Type B pancreatic cell (in vitro differentiated cells): ENCODE measurements at places on chromosomes 4 and X. TPM values are rescaled to one million over a fixed set of nuclear protein-coding genes. Genes with fewer than 3 reads are reported as not detected.

Gene CT45A1
- total RNA-seq, result not detected in 2 replicates

Gene METAP1
- 42.9 and 43.1 TPM in 2 replicates for total RNA-seq

- no peaks in the 10 kb centered on the region for H3K27me3 ChIP-seq
- H3K4me1 ChIP-seq, result no peaks in the 10 kb centered on the region
- H3K36me3 ChIP-seq, result no peaks in the 10 kb centered on the region
- no peak overlapping the region for H3K4me3 ChIP-seq
- DNase-seq, result no peak
Measured at GRCh38 chrX:8870411-8870810, 69.2 kb upstream of the FAM9A start.

DNA sequence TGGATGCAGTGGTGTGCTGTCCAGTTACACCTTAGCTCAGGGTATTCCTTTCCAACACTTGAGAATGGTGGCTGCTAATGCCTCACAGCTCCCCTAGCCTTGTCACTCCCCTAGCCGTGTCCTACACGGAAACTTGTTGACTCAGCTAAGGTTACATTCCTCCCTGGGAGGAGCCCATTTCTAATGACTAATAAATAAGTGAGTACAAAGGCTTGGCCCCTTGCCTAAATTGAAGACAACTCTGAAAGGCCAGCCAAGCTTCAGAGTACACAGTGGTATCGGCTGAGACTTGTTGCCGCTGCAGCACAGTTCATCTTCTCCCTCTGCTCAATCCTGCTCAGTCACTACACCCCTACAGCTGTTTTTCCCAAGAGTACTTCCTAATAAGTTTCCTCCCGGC, 21.2 kb upstream of the SLC25A31 start:
- peaks cover 5% of the 10 kb centered on the region for H3K4me1 ChIP-seq
- peak overlapping the region; percentile 97 for H3K27ac ChIP-seq
- H3K27me3 ChIP-seq, result no peaks in the 10 kb centered on the region
- peak overlapping the region; percentile 54 for H3K4me3 ChIP-seq

DNA sequence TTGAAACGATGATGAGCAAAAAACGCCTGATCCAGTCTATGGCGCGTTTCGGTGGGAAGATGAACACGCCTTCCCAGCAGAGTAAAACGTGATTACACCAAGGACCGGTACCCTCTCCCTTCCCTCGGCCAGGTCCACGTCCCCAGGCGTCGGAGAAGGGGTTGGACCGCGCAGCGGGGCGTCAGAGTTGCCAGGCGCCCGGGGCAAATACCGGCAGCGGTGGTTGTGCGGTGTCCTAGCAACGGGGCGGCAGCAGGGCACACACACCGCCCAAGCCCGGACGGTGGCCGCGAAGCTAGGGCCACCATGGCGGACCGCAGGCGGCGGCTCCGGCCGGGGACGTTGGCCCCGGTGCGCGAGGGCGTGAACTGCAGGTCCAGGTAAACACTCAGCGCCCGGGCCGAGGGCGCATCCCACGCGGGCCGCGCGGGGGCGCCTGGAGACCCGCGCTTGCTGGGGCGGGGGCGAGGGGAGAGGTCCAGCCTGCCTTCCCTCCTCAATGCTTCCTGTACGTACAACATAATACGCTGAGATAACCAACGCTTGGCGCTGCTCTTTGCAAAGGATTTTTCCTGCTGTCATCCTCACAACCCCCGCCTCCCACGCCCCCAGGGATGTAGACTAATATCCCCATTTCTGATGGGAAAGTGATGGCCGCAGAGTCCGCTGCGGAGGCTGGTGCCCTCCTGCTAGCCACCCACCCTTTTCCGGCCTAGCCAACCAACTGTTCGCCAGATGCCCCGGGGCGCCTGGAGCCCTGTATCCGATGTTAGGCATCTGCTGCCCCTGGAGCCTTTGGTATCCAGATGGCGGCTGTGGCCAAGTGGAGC, at the start of gene FAM47E:
Gene FAM47E (plus strand): TSS at position 281 of the 830 bp plus-strand sequence. CDS start 26 bp downstream, at position 307.
- peaks cover 35% of the 10 kb centered on the region for H3K27me3 ChIP-seq
- H3K36me3 ChIP-seq, result no peaks in the 10 kb centered on the region
- DNase-seq, result peak; percentile 83
- peak within 1 kb of the TSS; percentile 93 for H3K4me3 ChIP-seq
- no peaks in the 10 kb centered on the region for H3K4me1 ChIP-seq
- H3K27ac ChIP-seq, result peak within 1 kb of the TSS; percentile 83

DNA sequence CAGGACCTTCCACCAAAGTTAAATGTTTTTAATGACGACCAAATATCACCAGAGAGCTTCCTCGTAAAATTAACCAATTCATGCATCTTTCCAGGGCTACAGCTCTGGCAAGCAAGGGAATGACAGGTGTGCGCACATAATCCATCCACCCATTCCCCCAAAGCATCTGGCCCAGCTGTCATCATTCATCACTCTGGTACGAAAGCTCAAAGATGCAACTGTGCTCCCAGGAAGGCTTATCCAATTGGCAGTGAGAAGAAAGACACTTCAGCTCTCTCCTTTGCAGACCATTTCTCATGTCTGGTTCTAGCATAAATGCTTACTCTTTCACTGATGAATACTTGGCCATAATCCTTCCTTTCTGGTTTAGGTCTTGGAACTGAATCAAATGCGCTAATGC, 139.2 kb downstream of the NSUN7 start:
- H3K36me3 ChIP-seq, result no peaks in the 10 kb centered on the region
- H3K4me1 ChIP-seq, result peaks cover 5% of the 10 kb centered on the region
- no peaks in the 10 kb centered on the region for H3K27me3 ChIP-seq
- DNase-seq, result no peak
- H3K27ac ChIP-seq, result no peak overlapping the region
- H3K4me3 ChIP-seq, result no peak overlapping the region

Gene CPLX1
- total RNA-seq, result 3.7 and 5.6 TPM in 2 replicates

DNA sequence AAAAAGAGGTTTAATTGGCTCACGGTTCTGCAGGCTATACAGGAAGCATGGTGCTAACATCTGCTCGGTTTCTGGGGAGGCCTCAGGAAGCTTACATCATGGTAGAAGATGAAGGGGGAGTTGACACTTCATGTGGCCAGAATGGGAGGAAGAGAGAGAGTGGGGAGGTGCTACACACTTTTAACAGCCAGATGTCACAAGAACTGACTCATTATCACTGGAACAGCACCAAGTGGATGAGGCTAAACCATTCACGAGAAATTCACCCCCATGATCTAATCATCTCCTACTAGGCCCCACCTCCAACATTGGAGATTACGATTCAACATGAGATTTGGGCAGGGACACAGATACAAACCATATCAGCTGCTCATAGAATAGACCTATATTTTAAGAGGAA, 255.8 kb downstream of the OPHN1 start:
- no peaks in the 10 kb centered on the region for H3K27me3 ChIP-seq
- no peak overlapping the region for H3K4me3 ChIP-seq
- no peak overlapping the region for H3K27ac ChIP-seq
- H3K4me1 ChIP-seq, result no peaks in the 10 kb centered on the region
- DNase-seq, result no peak
